ENCODE measurements at places on chromosomes 16 and 17.

- peak; percentile 87 for DNase-seq
Measured at GRCh38 chr16:48963306-48963705, 318.3 kb downstream of the CBLN1 start.

DNA sequence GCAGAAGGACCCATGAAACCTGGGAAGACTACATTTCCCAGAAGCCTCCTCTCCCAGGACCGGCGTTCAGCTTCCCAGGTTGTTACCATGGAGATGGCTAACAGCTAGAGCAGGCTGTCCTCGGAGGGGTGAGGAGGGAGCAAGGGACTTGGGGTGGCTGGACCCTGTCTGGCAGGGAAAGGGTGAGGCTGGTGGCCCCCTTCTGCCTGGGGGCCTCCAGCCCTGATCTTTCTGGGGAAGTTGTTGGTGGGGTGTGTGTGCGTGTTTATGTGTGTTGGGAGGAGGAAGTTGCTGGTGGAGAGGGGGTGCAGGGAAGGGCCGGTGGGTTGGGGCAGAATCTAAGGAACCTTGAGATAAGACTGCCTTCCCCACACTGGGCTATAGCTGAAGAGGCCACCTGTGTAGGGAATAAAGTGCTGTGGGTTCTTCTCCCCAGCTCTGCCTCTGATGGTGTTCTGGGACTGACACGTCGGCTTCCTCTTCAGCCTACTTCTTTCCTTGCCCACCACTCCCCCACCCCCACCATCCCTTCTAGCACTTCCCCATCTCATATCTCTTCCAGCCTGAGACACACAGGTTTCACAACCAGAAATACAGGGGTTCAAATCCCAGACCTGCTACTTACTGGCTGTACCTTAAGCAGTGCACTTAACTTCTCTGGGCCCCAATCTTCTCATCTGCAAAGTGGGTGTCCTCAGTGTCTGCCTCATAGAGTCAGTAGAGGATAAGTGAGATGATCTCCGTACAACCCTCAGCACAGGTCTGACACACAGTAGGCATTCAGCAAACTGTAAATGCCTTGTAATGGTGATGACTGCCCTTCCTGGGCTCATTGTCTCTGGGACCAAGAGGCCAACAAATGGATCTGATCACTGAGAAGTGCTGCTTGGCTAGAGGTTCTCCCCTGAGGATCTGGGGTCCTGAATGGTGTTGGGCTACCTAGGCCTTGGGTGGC is at the start of gene DRC7:
TSS of gene DRC7 (plus strand) at position 82 of the 955 bp plus-strand sequence. CDS start 3,144 bp downstream, outside the sequence.
- peak; percentile 72 for DNase-seq

- DNase-seq: no peak
Measured at GRCh38 chr16:24694931-24695330, 34.5 kb upstream of the TNRC6A start.

- no peak for DNase-seq
Measured at GRCh38 chr16:68356249-68356918, 45.6 kb downstream of the PRMT7 start.

DNA sequence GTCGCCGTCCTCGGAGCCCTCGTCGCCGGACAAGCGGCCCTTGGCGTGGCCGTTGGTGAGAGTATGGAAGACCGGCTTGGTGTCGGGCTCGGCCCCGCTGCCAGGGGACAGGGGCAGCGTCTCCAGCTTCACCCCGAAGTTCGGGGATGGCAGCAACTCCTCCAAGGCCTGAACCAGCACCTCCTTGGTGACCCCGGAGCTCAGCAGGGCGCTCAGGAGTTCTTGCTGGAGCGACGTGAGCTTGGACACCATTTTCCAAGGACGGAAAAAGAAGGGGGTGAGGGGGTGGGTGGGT is 279 bp downstream of the HNF1B start:
- peak; percentile 73 for DNase-seq
